Placental epithelial cell (primary cell): ENCODE measurements at places on chromosomes 2 and 18. TPM values are rescaled to one million over a fixed set of nuclear protein-coding genes. Genes with fewer than 3 reads are reported as not detected.

CAPN10 gene
- 16.9 and 17.5 TPM in 2 replicates for total RNA-seq

MYO7B gene
- total RNA-seq, result under 0.01 and 1.2 TPM in 2 replicates

GALNT3 gene
- total RNA-seq, result 13.7 and 38.2 TPM in 2 replicates

DSC1 gene
- 1.3 and 5.1 TPM in 2 replicates for total RNA-seq

FABP1 gene
- total RNA-seq, result not detected in 2 replicates

MOCOS gene
- 0.39 and 0.76 TPM in 2 replicates for total RNA-seq

HOXD12 gene
- not detected in 2 replicates for total RNA-seq

KCNIP3 gene
- total RNA-seq, result 26.0 and 27.1 TPM in 2 replicates

CIB4 gene
- not detected in 2 replicates for total RNA-seq

OSR1 gene
- 114 and 277 TPM in 2 replicates for total RNA-seq

ACMSD gene
- not detected in 2 replicates for total RNA-seq

CHRNG gene
- total RNA-seq, result 0.39 TPM in 1 of 2 replicates, not detected in the other

TUBA4B gene
- not detected in 2 replicates for total RNA-seq

NAT8 gene
- not detected in 2 replicates for total RNA-seq

TGFA gene
- 3.1 and 4.7 TPM in 2 replicates for total RNA-seq

LOXHD1 gene
- not detected in 2 replicates for total RNA-seq

C2orf69 gene
- total RNA-seq, result 7.9 and 10.8 TPM in 2 replicates

MBOAT2 gene
- 66.4 and 76.9 TPM in 2 replicates for total RNA-seq

NEB gene
- 0.54 and 2.7 TPM in 2 replicates for total RNA-seq

NGEF gene
- 0.79 and 2.8 TPM in 2 replicates for total RNA-seq

PLA2R1 gene
- 2.1 and 2.7 TPM in 2 replicates for total RNA-seq

AKAIN1 gene
- total RNA-seq, result not detected in 2 replicates

RESP18 gene
- total RNA-seq, result not detected in 2 replicates

HNRNPLL gene
- 36.9 and 37.8 TPM in 2 replicates for total RNA-seq

CCBE1 gene
- total RNA-seq, result under 0.01 and 0.11 TPM in 2 replicates

CAVIN2 gene
- total RNA-seq, result 1.6 and 4.2 TPM in 2 replicates

CD8A gene
- under 0.01 TPM in 1 of 2 replicates, not detected in the other for total RNA-seq
